ENCODE measurements at places on chromosomes 11 and 22.

DNA sequence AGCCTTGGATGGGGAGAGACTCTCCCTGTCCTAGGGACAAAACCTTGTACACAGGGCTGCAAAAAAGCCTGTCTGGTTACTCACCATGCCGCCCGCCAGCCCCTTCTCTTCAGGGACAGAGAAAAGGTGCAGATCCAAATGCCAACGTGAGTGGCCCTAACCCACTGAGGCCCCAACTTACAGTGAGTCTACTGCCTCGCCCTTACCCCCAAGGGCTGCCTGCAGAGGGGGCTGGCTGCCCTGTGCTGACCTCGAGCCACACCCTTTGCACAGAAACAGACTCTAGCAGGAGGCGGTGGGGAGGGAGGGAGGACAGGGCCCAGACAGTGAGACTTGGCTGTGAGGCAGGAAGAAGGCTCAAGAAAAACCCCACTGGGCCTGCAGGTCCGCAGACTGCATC is 13.6 kb upstream of the CHST1 start:
- no peak for DNase-seq

DNA sequence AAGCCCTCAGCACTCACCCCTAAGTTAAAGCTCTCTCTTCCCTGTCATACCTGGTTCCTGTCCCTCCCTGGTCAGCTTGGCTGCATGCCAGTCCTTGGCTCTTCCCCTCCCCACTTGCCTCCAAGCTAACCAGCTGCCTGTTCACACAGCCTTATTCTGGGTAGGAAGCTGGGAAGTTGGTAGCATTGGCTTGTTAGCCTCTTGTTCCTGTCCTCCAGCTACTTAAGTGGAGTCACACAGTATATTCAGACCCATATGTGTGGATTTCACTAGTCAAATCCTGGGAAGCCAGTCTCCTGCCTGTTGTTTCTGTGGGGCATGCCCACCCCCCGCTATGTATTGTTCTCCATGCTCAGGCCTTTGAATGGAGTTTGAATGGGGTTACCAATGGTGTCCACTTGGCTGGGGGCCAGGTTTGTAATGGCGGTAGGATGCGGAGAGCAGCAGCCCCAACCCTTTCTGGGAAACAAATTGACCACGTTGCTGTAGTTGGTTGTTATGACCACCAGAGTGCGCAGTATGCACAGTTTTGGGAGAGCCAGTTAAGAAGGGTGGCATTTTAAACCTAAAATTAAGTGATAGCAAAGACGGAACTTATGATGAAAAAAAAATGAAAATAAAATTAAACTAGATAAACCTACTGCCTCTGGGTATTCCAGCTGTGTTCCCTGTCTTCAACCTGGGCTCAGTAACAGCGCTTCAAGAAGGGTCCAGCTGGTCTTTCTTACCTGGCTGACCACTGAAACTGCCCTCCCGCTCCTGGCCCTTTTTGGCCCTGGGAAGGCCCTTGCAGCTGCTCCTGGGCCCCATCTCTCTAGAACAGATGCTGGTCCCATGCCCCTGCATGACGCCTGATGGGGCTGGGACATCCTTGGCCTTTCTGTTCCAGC is 10.7 kb upstream of the RPS3 start:
- DNase-seq, result peak; percentile 72

DNA sequence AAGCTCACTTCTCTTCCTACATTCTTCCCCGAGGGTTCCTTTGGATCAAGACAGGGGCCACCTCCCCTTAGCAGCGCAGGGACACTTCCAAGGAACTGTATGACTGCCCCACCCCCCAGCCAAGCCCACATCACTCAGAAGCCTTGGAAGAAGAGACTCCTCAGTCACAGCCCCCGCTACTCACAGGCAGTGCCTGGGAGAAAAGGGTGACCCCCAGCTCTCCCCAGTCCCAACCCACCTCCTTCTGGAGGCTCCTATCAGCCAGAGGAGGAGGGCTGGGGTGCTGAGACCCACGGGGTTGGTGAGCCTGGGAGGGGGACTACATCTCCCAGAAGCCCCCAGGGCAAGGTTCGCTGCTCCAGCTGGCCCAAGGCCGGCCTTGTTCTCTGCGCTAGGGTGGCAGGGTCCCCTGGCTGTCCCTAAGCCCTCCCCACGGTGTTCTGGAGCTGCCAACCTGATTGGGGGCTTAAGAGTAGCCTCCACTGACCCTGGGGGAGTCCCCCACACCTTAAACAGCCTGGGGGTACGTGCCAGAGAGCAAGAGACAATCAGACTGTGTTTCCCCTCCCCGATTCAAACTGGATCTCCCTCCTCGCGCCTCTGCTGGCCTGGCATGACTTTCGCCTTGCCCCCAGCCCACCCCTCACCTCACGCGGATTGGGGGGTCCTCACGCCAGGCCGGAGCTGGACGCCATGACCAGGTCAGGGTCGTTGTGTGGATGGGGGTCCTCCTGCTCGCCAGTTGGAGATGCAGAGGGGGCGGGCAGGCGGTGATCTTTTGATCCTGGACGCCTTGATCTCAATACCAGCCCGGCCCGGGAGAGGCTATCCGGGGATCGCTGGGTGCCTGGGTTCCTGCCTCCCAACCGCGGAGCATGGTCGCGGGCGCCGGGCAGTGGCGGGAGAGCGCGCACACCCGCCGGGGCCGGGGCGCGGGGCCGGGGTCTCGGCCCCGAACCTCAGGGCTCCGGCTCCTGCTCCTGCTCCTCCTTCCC is 838 bp downstream of the BCL9L start:
- no peak for DNase-seq

DNA sequence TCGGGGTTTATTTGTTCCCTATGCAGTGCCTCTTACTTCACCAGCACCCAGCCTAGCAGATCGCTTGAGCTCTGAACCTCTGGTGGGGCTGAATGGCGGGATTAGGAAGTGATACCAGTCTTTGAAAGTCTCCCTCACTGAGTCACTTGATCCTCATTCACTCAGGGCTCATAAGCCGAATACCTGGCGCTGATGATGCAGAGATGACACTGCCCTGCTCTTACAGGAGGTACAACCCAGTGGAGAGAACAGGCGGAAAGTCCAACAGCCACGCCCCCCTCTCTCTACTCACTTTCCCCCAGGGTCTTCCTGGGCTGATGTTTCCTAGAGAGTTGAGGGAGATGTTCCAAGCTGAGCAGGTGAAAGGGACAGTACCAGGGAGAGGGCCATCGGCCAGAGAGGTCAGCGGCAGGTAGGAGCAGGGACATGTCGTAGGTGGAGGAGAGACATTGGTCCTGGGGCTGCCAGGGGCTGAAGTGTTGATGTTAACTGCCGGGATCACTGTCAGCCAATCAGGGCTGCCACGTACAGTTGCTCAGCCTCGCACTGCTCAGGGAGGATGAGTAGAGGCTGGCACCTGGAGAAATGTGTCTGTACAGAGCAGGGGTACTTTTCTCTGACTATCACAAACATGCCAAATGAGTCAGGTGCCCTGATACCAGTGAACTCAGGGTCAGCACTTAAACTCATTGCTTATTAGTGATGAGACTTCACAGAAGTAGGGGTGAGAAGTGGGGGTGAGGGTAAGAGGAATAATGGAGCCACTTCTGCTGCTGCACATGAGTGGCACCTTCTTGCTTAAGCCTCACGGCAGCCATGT is 9.9 kb upstream of the APOBEC3A start:
- DNase-seq, result no peak

DNA sequence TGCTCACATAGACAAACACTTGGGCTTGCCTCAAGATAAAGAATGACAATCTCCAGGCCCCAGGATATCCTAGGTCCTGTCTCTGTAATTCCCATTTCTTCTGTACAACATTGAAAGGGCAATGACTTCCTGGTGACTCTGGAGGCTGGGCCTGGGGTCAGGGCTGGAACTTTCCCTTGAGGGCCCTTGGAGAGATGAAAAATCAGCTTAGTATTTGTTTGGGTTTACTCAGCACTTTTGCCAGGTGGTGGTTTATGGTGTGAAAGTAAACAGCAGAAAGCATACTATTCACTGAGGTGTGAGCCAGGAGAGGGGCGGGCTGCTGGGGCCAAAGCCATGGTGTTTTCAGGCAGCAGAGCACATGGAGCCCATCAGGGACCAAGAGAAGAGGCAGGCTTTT is 214.7 kb upstream of the NARS2 start:
- no peak for DNase-seq

DNA sequence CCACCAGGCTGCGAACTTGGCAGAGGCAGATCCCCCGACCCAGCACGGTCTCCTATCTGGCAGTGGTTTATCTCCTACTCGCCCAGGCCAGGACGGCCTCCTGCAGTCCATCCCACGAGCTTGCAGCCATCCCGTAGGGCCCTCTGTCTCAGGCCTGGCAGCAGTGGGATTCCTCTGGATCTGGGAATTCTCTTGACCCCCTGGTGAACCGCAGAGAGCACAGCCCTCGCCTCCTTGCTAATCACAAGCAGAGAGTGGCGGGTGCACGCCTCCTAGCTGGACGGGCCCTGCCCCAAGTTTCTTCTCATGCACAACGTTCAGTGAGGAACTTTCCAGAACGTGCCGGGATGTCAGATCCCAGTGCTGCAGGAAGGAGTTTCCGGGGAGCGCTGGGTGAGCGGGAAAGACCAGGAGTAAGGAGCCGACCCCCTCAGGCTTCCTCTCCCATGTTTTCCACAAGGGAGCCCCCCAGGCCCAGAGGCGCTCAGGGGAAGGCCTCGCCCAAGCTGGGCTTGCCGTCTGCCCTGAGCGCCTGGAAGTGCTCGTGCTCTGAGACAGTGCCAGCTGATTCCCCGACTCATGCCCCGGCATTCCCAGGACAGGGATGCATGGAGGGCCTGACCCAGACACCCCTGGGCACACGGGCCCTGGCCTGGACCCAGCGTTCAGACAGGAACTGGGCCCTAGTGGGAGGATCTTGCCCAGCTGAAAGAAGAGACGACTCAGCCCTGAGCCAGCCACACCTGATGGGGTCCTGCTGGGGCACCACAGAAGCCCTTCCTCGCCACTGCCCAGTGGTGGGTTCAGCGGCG is 24.6 kb downstream of the IGF2 start:
- DNase-seq, result no peak

DNA sequence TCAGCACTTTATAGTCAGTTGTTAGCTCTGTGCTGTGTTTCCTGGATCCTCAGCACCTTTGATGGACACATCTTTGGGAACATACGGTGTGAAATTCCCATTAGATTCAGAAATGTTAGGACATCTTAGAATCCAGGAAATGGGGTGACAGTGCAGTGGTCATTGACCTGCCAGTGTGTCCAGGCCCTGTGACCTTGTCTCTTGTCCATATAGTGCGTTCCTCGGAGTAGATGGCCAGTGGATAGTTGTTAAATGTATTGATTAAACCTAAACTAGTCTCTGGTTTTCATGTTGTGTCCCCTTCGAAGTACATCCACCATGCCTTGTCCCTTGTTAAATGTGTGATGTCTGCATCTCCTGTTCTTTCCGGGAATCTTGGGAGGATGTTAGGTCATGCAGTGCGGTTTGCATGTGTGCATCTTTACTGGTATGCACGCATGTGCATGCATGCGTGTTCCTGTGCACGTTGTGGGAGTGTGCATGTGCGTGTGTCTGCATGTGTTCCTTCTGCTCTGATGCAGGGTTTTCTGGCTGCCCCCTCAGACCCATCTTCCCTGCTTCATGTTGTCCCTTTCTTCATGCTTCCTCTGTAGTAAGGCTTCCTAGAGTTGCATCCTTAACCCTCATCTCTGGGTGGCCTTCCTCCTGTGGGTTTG is 4.0 kb downstream of the DGCR8 start:
- no peak for DNase-seq

GRCh38 chr11:58905721-58906547 is 33.4 kb upstream of the GLYATL1 start:
- DNase-seq, result no peak

GRCh38 chr11:102289592-102289991 is 27.7 kb upstream of the BIRC3 start:
- no peak for DNase-seq

DNA sequence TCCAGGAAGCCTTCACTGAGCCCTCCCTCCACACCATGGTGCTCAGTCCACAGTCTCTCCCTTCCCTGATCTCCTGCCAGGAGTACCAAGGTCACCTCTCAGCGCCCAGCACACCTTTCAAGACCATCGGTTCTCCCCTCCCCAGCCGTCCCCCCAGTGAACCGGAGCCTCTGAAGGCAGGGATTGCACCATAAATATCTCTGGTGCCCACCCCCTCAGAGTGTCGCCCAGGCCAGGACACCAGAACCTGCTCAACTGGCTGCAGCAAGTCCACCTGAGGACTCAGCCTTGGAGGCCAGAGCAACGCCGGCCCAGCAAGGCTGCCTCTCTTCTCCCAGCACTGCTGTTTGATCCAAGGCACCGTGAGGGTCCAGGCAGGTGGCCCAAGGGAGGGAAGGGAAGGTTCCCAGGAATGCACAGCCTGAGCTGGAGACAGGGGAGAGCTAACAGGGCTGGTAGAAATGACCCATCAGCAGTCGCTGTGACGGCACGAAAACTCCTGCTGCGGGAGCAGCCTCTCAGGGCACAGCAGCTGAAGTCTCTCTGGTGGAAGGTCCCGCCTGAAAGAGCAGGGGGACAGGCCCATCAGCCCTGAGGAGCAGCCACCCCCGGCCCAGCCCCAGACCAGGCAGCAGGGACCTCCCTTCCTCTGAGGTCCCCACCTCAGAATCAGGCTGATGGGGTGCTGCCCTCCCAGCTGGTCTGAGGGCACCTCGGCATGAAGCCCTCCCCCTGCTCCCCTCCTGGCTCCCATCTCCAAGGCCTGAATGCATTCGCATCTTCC is 80.3 kb downstream of the BUD13 start:
- DNase-seq, result no peak

DNA sequence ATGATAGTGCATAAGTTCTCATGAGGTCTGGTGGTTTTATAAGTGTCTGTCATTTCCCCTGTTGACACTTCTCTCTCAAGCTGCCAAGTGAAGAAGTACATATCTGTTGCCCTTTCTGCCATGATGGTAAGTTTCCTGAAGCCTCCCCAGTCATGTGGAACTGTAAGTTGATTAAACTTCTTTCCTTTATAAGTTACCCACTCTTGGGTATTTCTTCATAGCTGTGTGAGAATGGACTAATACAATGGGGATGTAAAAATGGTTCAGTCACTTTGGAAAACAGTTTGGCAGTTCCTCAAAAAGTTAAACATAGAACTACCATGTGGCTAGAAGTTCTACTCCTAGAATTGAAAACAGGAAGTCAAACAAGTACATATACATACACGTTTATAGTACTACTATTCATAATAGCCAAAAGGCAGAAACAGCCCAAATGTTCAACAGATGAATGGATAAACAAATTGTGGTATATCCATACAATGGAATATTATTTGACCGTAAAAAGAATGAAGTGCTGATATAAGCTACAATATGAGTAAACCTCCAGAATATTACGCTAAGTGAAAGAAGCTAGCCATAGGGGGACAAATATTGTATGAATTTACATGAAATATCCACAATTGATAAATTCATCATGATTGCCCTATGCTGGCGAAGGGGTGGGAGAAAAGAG is 16.0 kb upstream of the DKK3 start:
- no peak for DNase-seq

DNA sequence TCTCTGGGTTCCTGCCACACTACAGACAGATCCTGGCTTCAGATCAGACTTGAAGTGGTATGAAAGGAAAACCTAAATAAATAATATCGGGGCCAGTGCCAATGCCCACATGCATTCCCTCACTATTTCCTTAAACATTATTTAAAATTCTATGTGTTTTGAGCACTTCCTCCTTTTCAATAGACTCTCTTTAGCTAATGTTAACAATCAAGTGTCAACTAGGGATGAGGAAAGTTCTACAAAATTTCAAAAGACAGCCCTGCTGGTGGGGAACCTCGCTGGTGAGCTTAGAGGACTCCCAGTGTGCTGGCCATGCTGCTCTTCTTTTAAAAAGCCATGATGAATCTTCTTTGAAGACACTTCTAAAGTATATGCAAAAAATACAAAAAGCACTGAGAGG is 87.5 kb downstream of the ENTHD1 start:
- no peak for DNase-seq

- DNase-seq, result no peak
Measured at GRCh38 chr11:131854391-131854790, 484.0 kb downstream of the NTM start.
